ENCODE measurements at places on chromosomes 2 and 18. TPM values are rescaled to one million over a fixed set of nuclear protein-coding genes. Genes with fewer than 3 reads are reported as not detected.
A peak's percentile ranks its signal among the peaks of the same experiment; 100 is the strongest.

GRCh38 chr2:12842917-12843316, 126.2 kb downstream of the TRIB2 start:
- DNase-seq, result no peak

The PFN4 gene
- total RNA-seq, result not detected

The SPP2 gene
- not detected for total RNA-seq

The TTL gene
- 8.4 TPM for total RNA-seq

DNA sequence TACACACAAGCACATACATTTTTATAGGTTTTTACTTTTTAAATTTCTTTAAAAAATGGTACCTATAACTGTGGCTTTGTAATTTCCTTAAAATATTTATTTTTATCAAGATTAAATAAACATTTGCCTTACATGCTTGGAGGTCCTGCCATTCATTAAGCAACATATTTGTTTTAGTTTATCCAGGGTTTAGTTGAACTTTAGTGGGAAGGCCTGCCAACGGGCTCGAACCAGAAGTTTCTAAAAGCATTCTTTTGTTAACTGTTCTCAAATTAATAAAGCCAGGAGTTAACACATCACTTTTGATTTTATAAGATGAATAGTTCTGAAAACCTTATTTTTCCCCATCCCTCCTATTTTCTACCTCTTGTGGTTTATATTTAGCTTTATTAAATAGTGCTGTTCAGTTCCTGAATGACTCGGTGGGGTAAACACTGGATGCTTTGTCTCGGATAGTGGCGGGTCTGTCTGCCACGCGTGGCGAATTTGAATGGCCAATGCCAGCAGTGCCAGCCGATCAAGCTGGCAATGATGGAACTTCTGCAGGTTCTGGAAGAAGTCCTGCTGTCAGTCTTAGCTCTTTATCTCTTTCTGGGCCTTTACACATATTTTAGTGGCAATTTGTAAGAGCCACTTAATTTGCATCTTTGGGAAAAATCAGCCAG, 32.2 kb downstream of the SH3YL1 start:
- no peak for DNase-seq

- peak; percentile 84 for DNase-seq
Observed at GRCh38 chr18:23377669-23378301, 75.3 kb upstream of the RIOK3 start.

- peak; percentile 92 for DNase-seq
Observed at GRCh38 chr18:62814132-62814759, 98.9 kb downstream of the PHLPP1 start.

The GAD1 gene
- total RNA-seq, result 4.3 TPM

DNA sequence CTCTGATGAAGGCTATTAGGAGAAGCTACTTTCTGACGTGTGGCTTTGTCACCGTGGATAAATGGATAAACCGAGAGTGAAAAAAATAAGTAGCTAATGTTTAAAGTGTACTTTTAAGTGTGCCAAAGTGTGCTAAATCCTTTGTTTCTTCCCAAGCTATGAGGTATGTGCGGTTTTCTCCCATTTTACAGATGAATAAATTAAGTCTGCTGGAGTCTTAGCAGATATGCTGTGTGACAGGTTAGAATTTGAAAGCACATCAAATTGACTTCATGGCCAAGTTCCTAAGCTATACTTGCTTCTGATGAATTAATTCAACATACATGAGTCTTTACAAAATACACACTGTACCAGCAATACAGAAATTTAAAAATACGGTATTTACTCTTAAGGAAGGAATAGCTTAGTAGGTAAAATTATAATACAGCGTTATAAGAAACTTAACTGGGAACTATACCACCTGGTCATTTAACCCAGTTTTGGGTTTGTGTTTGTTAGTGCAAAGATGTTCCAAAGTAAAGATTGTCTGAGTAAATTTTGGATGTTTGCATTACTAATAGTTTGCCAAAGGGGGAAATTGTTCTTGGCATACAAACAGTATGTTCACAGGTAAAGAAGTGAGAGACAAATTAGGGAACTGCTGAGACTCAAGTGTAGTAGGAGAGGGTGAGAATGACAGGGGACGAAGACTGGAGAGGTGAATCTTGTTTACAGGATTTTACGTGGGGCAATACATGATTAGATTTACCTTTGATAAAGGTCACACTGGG, 1.4 kb downstream of the AGPS start:
- DNase-seq, result no peak

DNA sequence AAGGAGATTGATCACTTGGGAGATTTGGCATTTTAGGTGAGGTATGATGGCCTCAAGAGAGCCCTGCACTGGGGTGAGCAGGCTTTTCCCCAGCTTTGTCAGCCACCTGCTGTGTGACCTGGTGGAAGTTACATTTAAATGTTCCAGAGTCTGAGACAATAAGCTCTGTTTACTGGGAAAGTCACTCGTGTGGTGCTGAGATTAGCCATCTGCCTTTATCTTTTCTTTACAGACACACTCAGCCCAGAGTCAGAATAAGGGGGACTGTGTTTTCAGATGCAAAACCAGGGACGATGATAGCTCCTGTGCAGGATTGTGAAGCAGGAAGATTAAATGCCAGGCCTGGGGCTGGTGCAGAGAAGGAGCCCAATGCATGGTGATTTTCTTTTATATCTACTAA, 47.9 kb downstream of the SH3RF3 start:
- no peak for DNase-seq

- peak; percentile 15 for DNase-seq
Observed at GRCh38 chr2:114661971-114662939, 219.8 kb downstream of the DPP10 start.

GRCh38 chr18:61702007-61702406, 190.8 kb downstream of the RNF152 start:
- DNase-seq, result no peak

DNA sequence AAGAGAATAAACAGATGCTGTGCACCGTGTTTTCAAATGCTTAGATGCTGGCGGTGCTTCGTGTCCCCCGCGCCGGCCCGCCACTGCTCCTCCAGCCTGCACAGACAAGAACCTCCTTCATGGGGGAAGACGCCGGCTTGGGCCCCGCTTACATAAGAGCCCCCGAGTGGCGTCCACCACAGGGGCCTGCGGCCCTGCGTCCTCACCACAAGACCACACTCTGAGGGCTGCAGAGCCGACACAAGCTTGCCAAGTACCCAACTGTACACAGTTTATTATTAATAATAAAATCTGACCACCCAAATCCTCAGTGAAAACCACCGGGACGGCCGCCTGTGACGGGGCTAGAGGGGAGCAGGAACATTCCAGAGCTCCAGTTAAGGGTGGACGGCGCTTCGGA, 232.2 kb downstream of the HDAC4 start:
- DNase-seq, result no peak

DNA sequence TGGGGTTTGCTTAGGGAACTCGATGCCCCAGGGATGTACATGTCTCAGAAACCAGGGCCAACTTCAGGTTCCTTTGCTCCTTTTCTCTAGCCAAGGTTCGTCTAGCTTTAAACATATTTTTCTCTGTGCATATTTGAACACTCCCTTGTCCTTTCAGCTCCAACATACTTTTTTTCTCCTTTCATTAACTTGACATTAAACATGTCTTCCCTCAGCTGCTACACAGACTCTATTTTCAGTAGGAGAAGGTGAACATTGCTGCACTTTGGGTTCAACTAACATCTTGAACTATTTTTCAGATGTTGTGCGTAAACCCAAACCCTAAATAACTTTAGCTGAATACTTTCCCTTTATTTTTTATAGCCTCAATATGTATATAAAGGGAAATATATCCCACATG, 212.9 kb downstream of the MTX2 start:
- DNase-seq, result peak; percentile 45

- no peak for DNase-seq
Observed at GRCh38 chr2:230797515-230798495, 66.9 kb upstream of the ITM2C start.

The LRP2 gene
- 0.72 TPM for total RNA-seq

- DNase-seq, result no peak
Observed at GRCh38 chr2:193250389-193250788, 1055.7 kb upstream of the TMEFF2 start.

GRCh38 chr2:64737547-64737946, 83.8 kb upstream of the SERTAD2 start:
- no peak for DNase-seq

The IL36RN gene
- 6.0 TPM for total RNA-seq

GRCh38 chr2:69801745-69802290, 27.6 kb upstream of the GMCL1 start:
- DNase-seq, result no peak

GRCh38 chr2:99806758-99807157, 316.9 kb upstream of the REV1 start:
- DNase-seq, result no peak

- DNase-seq, result no peak
Observed at GRCh38 chr2:182248362-182248761, 178.5 kb downstream of the PDE1A start.

DNA sequence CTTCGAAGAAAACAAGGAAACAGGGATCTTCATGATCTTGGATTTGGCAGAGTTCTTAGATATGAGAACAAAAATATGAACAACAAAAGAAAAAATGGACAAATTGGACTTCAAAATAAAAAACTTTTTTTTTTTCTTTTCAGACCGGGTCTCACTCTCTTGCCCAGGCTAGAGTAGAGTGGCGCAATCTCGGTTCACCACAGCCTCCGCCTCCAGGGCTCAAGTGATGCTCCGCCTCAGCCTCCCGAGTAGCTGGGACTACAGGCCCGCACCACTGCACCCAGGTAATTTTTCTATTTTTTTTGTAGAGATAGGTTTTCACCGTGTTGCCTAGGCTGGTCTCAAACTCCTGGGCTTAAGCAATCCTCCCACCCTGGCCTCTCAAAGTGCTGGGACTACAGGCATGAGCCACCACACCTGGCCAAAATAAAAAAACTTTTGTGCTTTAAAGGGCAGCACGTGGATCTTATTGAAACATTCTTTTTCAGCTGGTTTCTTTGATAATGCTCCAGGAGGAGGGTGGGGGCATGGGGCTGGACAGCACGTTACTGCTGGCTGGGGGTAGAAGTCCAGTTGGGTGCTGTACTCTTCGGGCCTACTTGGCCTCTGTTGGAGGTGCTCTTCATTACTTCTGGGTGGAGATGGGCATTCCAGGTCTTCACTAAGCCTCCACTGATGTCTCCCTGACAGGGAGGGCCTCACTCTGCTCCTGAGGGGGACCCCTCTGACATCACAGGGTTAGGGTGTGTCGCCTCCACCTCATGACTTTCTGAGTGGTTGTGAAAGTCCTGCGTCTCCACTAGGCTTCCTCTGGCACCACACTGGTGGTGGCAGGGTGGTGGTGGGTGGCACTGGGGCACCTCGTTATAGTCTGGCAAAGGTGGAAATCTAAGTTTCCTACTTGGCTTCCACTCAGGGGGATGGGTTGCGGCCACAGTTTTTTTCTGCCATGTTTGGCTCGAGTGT, 150.5 kb upstream of the XPO1 start:
- DNase-seq, result no peak

GRCh38 chr2:16420421-16420820, 245.2 kb downstream of the CYRIA start:
- no peak for DNase-seq

DNA sequence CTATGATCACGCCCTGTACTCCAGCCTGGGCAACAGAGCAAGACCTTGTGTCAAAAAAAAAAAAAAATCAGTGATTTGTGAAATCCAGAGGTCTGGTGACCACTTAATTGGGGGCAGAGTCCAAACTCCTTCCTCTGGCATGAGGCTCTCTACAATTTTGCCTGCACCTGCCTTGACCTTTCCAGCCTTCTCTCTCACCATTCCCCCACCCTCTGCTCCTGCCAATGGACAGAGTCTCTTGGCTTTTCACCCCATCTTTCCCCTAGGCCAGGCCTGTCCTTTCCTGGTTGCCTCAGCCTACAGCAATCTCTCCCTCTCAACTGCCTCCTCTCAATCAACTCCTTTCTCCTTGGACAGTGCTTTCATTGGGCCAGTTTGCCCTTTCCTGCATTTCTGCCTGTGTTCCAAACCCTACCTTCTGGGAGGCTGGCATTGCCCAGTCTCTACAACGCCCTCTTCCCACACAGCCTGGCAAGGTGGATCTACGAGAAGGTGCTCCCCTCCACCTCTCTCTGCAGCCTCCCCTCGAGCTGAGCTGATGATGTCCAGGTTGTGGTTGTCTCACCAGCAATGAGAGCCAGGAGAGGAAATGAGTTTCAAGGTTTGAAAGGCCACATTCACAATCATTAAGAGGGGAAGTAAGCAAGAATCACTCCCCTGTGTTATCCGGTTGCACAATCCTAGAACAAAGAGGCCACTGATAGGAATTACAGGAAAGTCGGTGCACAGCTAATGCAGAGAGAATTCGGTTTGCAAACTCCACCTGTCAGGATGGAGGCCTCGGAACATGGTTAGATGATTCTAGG, 39.5 kb upstream of the NPAS2 start:
- no peak for DNase-seq

GRCh38 chr18:78794071-78794430, 185.6 kb upstream of the SALL3 start:
- DNase-seq, result peak; percentile 4

GRCh38 chr2:71720596-71721361, 267.4 kb downstream of the DYSF start:
- DNase-seq, result no peak

DNA sequence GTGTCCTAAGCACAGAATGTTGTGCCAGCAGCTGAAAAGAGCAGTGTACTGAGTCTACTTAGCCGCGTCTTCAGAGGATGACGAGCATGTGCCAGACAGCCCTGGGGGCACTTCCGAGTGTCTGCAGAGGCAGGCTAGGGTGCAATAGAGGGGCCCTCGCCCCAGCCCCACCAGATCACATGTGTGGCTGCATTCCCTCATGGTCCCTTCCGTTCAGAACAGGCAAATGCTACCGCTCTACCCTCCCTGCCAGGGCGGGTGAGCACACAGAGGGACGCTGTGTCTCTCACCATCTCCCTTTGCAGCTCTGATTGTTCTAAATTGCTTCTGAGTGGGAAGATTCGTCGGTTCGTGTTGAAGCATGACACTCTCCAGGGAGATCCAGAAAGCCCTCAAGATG, 212.2 kb upstream of the RAB12 start:
- no peak for DNase-seq

The ATAD2B gene
- total RNA-seq, result 21.4 TPM

DNA sequence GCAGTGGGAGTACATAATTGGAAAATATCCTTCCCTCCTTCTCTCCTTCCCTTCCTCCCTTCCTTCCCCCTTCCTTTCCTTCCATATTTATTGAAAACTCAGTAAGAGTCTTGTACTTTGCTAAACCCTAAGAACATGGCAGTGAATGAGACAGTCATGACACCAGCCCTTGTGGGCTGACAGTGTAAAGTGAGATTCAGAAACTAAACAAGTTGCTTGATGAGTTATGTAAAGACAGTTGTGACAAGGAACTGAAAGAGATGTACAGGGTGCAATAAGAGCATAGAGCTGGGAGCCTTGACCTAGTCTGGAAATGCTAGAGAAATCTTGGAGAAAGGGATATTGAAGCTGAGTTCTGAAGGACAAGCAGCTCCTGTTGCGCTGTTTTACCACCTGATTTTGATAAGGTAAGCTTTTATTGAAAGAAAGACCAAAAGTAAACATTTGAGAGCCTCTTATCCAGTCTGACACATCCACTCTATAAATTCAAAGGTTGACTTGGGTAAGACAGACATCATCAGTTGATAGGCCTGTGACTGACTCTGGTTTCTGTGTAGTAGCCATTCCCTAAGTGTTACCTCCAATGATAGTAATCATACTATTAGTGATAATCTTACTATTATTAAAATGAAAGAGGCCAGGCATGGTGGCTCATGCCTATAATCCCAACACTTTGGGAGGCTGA, 66.5 kb upstream of the SKOR2 start:
- DNase-seq, result no peak

The CHRND gene
- total RNA-seq, result 1.7 TPM

Data from umbilical cord (tissue), 2 donors.